ENCODE measurements at places on chromosomes 2 and 18.

- no peak for DNase-seq
Measured at GRCh38 chr2:231172025-231172424, 26.4 kb upstream of the ARMC9 start.

GRCh38 chr18:44586782-44587524 is 93.7 kb upstream of the SETBP1 start:
- DNase-seq, result no peak

DNA sequence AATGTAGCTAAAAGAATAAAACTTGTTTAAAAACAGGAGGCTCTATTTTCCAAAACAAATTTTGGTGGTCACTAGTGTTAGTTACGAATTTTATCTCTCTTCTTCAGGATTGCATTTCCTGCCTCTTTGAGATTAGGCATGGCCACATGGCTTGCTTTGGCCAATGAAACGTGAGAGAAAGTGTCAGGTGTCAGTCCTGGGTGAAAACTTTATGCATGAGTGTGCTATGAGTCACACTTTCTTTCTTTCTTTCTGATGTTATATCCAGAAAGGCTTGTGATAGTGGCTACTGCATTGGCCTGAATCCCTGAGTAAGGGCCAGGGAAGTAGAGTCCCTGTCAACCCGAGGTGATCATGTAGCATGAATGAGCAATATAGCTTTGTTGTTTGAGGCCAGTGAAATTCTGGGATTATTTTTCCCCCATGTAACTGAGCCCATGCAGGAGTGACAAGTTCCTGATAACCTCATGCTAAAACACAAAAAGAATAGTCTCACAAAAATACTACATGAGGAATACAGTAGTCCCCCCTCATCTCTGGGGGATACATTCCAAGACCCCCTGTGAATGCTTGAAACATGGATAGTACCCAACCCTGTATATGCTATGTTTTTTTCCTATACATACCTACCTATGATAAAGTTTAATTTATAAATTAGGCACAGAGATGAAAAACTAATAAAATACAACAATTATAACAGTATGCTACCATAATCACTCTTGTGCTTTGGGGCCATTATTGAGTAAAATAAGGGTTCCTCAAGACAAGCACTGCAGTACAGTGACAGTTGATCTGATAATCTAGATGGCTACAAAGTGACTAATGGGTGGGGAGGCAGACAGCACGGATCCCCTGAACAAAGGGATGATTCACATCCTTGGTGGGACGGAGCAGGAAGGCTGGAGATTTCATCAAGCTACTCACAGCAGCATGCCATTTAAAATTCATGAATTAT is 109.5 kb downstream of the CDC42EP3 start:
- peak; percentile 98 for DNase-seq

DNA sequence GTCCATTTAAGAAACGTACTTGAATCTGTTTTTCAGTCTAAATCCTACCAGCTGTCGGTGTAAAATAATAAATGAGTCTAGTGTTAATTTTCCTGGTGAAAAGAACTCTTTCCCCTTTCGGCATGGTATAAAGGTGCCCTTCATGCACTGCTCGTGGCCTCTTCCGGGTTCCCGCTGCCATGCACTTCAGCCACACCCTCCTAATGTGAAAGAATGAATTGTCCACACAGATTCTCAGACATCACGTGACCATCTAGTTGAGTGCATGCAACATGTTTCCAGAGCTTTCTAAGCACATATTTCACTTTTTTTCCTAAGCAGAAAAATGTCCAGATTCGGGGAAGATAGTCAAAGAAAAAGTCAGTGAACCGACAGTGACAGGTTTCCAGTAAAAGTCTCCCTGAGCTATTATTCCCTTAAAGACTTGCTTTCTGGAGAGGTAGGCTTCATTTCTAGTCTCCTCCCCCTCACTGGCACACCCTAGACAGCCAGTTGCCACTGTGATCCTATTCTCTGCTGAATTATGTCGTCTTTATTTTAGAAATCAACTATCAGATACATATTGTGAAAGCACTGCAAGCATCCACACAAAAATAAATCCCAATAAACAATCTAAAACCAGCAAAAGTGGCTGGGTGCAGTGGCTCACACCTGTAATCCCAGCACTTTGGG is 65.9 kb upstream of the RPL31 start:
- DNase-seq, result no peak

DNA sequence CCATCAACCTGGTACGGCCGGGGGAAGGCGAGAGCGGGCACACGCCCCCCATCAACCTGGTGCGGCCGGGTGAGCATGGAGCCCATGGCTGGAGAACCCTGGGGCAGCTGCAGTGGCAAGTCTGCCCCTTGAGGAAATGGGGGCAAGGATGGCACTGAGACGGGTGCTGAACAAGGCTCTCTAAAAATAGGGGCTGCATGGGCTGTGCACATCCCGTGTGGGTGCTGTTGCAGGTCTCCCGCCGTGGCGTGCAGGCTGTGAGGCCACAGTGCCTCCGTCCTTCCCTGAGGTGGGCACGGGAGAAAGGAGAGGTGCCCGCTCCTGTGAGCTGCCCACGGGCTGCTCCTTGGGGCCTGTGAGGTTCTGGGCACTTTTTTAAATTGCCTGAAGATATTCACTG is 99.2 kb downstream of the NFATC1 start:
- DNase-seq, result no peak

- DNase-seq, result no peak
Measured at GRCh38 chr2:88729061-88729745, 37.7 kb downstream of the RPIA start.

GRCh38 chr18:416930-417329 is 83.6 kb downstream of the COLEC12 start:
- no peak for DNase-seq

- no peak for DNase-seq
Measured at GRCh38 chr18:6059551-6059950, 164.2 kb upstream of the TMEM200C start.

DNA sequence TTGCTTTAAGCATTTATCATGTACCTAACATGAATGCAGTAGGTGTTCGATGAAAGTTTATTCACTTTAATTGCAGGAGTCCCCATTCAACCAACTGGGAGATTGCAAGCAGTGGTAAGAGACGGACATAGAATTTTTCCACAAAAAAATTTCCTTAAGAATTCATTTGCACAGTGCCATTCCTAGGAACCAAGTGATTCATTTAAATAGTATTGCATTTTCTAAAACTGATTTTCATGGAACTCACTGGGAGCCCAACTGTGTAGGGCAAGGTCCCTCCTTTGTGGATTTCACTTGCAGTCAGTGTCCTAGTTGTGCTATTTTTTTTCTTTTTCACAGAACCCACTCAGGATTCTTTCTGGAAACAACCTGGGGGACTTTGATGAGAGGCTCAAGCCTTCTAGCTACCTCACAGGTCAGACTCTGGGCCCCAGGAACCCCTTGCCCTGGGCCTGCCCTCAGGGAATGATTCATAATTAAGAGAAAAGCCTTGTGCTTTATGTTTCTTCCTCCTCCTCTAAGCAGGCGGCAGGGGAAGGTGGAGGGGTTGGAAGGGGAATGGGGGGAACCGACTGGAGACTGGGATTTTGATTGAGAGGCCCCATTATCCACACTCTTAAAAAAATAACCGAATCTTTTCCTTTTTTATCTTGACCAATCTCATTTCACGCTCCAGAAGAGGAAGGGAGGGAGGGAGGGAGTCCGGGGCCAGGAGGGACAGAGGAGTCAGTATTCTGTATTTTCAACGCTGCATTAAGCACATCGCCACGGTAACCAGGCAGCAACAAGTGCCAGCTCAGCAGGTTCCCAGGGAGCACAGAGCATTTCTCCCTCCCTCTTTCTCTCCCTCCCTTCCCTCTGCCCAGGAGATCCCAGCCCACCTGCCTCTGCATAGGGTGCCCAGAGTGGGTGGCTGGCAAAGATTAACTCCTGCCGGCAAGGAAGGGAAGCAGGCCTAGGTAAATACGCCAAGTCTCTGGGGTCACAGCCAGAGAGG is 51.8 kb downstream of the PSD4 start:
- no peak for DNase-seq

DNA sequence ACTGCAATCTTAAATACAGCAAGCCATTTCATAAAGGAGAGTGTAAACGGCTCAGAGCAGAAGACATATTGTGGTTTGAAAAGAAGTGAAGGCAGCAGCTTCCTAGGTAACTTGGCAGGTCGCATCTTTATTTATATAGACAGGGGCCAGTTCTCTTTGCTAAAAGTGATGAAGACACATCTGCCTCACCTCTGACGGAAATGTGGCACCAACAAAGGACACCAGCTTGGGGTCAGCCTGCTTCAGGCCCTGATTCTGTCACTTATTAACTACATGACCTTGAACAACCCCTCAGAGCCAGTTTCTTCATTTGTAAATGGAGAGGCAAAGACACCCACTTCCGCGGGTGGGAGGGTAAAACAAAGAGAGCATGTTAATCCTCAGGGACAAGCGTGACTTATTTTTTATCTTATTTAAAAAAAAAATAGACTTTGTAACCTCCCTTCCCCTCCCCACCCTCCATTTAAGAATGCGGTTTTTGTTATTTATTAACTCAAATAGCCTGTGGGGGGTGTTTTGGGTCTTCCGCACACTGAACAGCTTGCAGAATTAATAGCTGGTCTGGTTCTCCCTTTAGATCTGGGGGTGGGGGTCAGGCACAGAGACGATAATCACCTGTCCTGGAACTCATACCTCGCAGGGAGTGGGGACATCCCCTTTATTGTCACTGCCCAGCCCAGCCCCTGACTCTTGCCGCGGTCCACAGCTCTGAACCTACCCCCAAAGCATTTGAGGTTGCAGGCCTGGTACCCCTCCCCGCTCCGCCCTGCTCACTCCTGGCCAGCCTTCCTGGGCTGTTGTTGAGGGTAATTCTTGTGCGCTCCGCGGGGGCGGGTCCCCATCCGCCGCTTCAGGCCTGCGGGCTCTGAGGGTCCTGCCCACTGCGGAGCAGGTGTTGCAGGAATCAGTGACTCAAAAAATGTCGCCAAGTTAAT is 64.2 kb upstream of the TMEM17 start:
- no peak for DNase-seq

- DNase-seq, result no peak
Measured at GRCh38 chr2:215796140-215796855, 217.1 kb downstream of the MREG start.

GRCh38 chr2:161122772-161123530 is 37.3 kb upstream of the TANK start:
- peak; percentile 85 for DNase-seq

GRCh38 chr2:132549935-132550670 is 119.9 kb downstream of the LYPD1 start:
- DNase-seq, result no peak

DNA sequence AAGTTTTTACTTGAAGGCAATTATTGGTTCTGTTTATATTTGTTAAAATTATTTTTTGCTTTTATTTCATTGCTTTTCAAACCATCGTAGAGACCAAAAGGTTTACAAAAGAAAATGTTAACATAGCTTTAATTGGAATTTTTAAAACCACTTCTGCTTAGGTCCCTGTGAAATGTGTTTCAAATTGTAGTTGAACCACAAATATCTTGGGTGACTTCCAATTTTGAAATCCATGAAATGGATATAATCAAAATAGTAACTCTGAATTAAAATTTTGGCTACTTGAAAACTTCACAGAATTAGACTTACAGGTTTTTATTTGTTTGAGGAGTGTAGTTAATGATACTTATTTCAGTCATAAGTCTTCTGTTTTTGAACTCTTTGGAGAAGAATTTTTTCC is 3.1 kb upstream of the SPAG16 start:
- no peak for DNase-seq

DNA sequence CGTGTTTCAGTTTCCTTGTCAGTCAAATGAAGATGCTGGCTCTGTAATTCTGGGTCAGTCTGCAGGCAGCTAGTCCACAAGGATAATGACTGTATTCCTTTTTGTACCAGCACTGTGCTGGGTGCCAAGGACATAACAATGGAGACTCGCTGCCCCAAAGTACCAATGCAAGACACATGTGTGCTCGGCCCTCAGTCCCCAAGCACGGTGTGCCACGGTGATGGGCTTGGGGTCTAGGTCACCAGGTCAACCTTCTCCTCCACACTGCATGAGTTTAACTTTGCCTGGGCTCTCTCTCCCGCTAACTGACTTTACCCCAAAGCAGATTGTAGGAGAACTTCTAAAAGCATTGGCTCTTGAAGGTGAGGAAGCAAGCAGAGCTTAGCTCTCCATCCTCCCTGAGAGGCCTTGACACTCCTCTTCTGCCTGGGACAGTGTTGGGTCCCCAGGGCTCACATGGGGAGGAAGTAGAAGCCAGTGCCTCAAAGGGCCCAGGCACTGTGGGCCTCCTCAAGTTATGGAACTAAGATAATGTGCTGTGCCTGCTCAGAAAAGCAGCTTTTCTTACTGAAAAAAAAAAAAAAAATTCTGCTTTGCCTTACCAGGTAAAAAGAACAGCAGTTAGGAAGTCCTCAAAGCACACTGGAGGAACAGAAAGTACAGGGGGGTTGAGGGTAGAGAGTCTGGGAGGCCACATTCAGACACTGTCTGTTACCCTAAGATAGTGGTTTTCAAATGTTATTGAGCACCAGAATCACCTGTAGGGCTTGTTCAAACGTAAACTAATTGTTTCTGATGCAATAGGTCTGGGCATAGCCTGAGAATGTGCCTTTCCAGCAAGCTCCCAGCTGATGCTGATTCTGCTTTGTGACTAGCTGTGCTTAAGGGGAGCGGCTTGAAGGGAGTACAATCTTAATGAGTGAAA is 276.4 kb upstream of the CXCR4 start:
- DNase-seq, result no peak

GRCh38 chr2:50719837-50720696 is 311.9 kb downstream of the NRXN1 start:
- no peak for DNase-seq

DNA sequence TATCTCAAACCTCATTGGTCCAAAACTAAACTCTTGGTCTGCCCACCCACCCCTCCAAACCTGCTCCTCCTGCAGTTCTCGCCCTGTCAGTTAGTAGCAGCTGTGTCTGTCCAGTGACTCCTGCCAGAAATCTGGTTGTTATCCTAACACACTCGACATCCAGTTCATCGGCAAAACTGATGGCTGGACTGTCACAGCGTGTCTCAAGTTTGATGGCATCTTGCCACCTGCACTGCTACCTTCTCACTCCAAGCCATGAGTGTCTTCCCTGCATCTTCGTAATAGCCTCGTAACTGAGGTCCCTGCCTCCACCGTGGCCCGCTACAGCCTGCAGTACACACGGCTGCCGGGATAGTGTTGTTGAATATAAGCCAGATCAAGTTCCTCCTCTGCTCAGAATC is 470.1 kb upstream of the RAB12 start:
- no peak for DNase-seq

- no peak for DNase-seq
Measured at GRCh38 chr18:4511166-4511565, 56.1 kb upstream of the DLGAP1 start.

DNA sequence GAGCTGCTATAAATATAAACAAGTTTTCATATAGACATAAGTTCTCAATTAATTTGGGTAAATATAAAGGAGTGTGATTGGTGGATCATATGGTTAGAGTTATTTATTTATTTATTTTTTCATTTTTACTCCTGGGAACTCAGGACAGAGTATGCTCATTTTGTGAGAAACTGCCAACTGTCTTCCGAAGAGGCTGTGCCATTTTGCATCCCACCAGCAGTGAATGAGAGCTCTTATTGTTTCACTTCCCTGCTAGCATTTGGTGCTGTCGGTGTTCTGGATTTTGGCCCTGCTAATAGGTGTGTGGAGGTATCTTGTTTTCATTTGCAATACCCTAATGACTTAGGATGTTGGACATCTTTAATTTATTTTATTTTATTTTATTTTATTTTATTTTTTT is 50.4 kb upstream of the XPO1 start:
- no peak for DNase-seq

All from SW 1271 (cell line).